Osteocyte (in vitro differentiated cells): ENCODE measurements at places on chromosomes 3 and 15.
A peak's percentile ranks its signal among the peaks of the same experiment; 100 is the strongest.

GRCh38 chr15:66894363-66894762 lies 171.0 kb upstream of the SMAD3 start:
- H3K36me3 ChIP-seq = no peaks in the 10 kb centered on the region
- DNase-seq = peak; percentile 25
- H3K27me3 ChIP-seq = no peaks in the 10 kb centered on the region
- H3K27ac ChIP-seq = no peak overlapping the region

DNA sequence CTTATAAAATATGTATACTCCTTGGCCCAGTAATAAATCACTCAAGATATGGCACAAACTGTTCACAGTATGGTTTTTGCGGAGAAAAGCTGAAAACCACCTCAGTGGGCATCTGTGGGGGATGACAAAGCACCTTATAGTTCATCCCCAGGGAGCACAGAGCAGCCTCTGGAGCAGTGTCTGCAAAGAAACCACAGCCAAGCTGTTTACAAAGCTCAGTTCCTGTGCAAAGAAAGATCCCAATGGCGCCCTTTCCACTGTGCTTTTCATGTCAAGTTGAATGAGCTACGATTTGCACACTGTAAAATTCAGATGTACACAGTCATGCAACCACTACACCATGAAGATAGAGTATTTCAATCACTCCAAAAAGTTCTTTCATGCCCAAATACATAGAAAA lies 2.5 kb upstream of the EFCC1 start:
- H3K27me3 ChIP-seq = peaks cover 63% of the 10 kb centered on the region
- peaks cover 11% of the 10 kb centered on the region for H3K4me1 ChIP-seq
- no peak overlapping the region for H3K4me3 ChIP-seq

DNA sequence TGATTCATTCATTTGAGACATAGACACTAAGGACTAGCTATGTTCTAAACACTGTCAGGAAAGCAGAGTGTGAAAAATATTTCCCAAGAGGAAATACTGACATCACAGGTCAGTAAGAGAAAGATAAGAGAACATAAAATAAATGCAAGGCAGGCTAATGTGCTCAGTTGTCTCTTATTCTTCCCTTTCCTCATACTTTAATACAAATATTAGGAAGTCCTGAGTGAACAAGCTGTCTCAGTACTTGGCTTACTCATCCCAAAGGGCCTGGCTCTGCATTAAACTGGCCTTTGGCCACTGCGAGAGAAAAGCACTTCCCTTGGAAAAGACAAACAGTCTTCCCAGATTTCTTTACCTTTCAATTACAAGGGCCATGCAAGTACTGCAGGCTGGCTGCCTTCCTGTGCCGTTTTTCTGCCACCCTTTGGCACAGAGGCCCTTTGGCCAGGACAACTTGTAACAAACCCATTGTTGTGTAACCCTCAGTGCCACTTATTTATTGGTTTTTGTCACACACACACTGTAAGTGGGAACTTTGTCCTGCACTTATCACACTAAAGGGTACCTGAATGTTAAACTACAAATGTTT lies 31.7 kb downstream of the EDC3 start:
- H3K36me3 ChIP-seq = peaks cover 6% of the 10 kb centered on the region
- peak overlapping the region; percentile 47 for H3K27ac ChIP-seq
- H3K4me3 ChIP-seq = no peak overlapping the region
- peaks cover 5% of the 10 kb centered on the region for H3K4me1 ChIP-seq
- H3K27me3 ChIP-seq = no peaks in the 10 kb centered on the region
- no peak for DNase-seq

- DNase-seq = peak; percentile 78
- no peaks in the 10 kb centered on the region for H3K36me3 ChIP-seq
- peak overlapping the region; percentile 56 for H3K27ac ChIP-seq
- H3K4me1 ChIP-seq = peaks cover 43% of the 10 kb centered on the region
These were observed 106.3 kb upstream of the RNU6-1 start for GRCh38 chr15:67945951-67946700.

DNA sequence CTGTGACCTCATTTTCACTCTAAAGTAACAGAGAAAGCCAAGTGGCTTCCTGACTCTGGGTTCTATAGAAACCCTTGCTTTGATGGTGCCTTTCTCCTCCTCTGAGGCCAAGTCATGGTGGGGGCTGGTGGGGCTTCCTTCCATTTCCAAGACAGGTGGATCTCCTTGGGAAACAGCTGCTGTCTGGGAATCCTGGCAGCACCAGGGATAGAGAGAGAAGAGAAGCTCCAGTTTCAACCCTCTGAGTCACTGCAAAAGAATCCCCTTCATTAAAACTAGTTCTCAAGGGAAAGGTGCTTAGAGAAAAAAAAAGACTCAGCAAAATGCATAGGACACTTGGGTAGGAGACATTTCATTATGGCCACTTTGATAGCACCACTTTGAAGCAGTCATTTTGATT lies 614.4 kb downstream of the FHIT start:
- H3K27me3 ChIP-seq = peaks cover 12% of the 10 kb centered on the region
- no peaks in the 10 kb centered on the region for H3K36me3 ChIP-seq
- DNase-seq = no peak
- H3K4me1 ChIP-seq = peaks cover 3% of the 10 kb centered on the region

- peak; percentile 91 for DNase-seq
- H3K27me3 ChIP-seq = no peaks in the 10 kb centered on the region
- peak overlapping the region; percentile 57 for H3K4me3 ChIP-seq
- peaks cover 2% of the 10 kb centered on the region for H3K36me3 ChIP-seq
These were observed 22.3 kb upstream of the SACM1L start for GRCh38 chr3:45666757-45667431.

DNA sequence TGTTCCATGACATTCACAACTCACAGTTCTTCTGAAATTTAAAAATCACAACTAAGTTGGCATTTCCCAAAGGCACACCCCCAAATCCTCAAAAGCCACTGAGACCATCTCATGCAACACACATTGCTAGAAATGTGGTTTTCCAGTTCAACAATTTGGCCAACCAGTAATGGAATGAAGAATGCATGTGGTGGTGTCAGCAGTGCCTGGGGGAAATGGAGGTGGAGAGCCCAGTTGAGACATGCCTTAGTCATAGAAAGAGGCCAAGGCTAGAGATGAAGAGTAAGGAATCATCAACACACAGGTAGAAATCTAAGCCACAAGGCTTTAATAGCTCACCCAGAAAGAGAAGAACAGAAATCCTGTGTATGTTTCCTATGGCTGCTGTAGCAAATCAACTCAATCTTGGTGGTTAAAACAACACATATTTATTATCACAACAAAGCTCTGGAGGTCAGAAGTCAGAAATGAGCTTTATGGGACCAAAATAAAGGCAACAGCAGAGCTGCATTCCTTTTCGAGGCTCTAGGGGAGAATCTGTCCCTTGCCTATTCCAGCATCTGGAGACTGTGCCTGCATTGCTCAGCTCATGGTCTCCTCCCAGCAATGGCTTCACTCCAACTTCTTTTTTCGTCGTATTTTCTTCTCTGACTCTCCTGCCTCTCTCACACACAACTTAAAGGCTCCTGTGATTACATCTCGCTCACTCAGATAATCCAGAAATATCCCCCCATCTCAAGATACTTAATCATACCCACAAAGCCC lies 54.0 kb downstream of the SNTN start:
- no peaks in the 10 kb centered on the region for H3K36me3 ChIP-seq
- H3K27ac ChIP-seq = no peak overlapping the region
- DNase-seq = no peak
- H3K4me3 ChIP-seq = no peak overlapping the region
